CD4-positive, alpha-beta T cell treated with Interleukin-15 for 4 hours (primary cell): ENCODE measurements at places on chromosomes 1 and 21.

- no peak for DNase-seq
Observed at GRCh38 chr1:204001166-204001901, 71.6 kb upstream of the SOX13 start.

DNA sequence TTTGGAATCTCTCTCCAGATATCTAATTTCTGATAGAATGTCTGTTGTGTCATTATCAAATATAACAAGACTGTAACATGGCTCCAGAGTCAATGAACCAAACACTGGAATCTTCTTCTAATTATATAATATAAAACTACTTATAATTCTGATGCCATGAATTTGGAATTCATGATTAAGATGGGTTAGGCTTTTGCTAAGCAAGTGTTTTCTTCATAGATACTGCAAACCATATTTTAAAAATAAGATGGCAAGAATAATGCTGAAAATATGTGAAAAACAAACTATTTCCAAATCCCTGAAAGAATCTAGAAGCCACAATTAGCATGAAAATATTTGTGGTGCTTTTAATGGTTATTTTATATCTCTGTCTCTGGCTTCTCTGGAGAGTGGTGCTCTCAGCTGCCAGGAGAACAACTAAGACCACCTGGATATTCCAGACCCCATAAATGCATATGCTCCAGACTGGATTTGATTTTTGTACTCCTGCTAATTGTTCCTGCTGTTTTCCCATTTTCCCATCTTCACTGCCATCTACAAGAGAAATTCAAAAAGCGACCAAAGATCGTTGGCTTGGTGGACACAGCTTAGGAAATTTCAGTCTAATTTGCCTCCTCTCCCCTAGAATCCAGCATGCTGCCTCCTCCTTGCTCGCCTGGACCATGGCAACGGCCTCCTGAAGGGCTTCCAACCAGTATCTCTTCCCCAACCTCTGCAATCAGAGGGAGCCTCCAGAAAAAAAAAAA lies 418.9 kb downstream of the SETD4 start:
- DNase-seq: no peak

DNA sequence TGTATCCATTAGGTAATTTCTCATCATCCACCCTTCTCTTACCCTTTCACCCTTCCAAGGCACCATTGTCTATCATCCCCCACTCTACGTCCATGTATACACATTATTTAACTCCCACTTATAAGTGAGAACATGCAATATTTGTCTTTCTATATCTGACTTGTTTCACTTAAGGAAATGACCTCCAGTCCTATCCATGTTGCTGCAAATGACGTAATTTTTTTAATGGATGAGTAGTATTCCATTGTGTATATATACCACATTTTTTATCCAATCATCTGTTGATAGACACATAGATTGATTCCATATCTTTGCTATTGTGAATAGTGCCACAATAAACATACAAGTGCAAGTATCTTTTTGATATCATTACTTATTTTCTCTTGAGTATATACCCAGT lies 322.9 kb upstream of the CXADR start:
- DNase-seq: no peak

DNA sequence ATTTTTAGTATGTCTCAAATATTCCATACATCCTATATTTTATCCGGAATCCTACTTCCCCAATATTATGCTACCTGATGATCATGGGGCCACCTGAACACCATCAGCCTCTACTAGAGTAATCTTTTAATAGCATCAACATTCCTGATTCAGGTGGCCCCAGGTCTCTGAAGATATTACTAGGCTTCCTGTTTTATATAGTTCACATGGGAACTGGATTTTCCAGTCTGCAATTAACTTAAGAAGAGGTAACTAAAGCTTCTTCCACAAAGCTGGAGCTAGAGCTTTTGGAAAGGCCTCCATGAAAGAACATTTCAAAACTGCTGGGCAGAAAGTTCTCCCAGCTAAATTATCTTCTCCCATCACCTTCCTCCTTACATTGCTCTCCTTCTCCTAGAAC lies 72.3 kb upstream of the ADAM30 start:
- DNase-seq: no peak

DNA sequence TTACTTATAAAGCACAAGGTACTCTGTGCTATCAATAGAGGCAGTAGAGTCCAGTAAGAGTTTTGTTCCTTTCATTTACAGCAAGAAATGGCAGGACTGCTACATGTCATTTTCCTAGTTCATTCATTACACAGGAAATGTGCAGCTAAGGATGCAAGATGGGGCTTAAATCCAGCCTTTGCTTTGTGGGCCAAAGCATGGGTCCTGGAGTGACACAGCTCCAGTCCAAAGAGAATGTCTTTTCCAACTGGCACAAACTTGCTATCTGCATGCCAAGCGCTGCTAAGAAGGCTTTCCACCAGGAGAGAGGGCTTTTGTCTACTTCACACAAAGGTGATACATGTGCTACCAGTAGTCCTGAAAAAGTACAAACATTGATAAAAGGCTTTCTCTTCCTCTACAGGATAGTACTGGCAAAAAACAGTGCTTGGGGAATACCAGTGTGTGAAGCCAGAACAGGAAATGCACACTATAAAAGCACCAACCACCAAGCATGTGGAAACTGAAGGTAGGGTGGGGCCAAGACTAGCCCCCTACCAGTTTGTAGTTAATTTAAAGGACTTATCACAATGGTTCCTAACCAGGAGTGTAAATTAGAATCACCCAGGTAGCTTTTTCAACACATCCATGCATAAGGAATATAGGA lies 68.7 kb downstream of the ARID4B start:
- DNase-seq: no peak

- peak; percentile 50 for DNase-seq
Observed at GRCh38 chr1:244603498-244603897, 49.4 kb upstream of the DESI2 start.

- DNase-seq: no peak
Observed at GRCh38 chr1:68047659-68048026, 2.8 kb downstream of the DIRAS3 start.

GRCh38 chr1:208048904-208049303 lies 138.0 kb upstream of the CD34 start:
- no peak for DNase-seq

GRCh38 chr1:7552402-7552801 lies 218.7 kb upstream of the VAMP3 start:
- no peak for DNase-seq

DNA sequence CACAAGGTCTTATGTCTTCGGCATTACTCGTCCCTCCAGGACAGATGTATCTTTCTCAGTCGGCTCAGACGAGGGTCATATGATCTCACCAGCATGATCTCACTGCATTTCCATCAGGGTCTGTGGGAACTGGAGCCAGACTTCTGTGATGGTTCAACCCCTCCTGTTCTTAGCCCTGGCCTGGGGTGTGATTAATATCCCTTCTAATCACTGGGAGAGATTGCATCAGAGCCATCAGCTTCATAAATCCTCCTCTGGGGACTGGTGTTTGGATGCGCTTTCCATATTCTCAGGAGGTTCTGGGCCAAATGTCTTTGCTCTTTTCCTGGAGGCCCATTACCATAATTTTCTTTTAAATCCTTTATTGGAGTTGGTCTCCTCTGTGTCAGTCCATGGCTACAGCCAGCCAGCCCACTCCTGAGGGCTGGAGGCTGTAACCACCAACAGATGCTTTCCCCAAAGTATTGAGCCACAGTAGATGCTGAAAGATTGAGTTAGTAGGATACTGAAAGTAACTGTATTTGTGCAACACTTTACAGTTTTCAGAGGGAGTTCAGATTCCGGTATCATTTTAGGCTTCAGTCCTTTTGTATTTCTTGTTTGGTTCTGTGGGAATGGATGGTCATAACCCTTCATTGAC lies 20.0 kb downstream of the CACNA1E start:
- DNase-seq: no peak

DNA sequence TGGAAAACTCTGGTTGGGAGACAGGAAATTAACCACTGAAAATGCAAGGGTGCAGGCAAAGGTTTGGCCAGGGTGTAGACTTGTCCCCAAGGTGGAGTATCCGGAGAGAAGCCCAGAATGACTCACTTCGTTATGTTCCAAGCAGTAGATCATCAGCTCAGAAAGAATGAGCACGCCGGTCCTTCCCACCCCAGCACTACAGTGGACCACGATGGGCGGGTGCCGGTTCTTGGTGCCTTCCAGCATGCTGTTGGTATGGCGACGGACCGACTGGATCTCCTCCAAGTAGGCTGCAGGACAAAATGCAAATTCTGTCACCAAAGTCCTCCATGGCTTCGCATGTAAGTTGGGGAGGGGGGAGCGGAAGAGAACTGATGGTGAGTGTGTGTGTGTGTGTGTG lies 83.4 kb downstream of the SMYD2 start:
- DNase-seq: no peak

- DNase-seq: no peak
Observed at GRCh38 chr1:232709386-232709785, 79.5 kb upstream of the SIPA1L2 start.

DNA sequence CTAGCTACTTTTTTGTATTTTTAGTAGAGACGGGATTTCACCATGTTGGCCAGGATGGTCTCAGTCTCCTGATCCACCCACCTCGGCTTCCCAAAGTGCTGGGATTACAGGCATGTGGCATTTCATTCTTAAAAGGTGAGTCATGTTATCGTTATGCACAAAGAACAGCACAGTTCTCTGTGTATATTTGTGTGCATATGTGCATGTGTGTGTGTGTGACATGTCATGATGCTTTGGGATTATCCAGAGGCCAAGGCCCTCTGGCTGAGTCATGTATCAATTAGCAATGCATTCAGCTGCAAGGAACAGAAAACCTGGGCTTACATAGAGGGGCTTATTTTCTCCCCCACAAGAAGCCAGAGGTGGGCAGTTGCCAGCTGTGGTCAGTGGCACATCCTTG lies 301.7 kb upstream of the KAZN start:
- no peak for DNase-seq

DNA sequence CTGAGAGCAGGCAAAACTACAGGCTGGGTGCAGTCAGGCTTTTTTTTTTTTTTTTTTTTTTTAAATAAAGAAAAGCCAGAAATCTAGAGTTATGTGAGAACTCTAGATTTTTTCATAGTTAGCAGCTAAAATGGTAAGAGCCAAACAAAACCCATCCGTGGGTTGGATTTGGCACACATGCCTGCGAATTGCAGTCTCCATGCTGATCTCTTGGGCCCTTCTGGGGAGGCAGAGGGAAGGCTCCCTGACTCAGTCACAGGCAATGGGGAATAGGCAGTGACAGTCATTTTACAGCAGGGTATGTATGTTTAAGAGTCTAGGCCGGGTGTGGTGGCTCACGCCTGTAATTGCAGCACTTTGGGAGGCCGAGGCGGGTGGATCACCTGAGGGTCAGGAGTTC lies 2.6 kb downstream of the TXLNA start:
- DNase-seq: no peak

- DNase-seq: no peak
Observed at GRCh38 chr1:153866045-153866850, 56.5 kb downstream of the GATAD2B start.

- no peak for DNase-seq
Observed at GRCh38 chr1:224882264-224882663, 47.2 kb upstream of the DNAH14 start.

GRCh38 chr1:230858918-230859729 lies 9.2 kb downstream of the C1orf198 start:
- DNase-seq: no peak

DNA sequence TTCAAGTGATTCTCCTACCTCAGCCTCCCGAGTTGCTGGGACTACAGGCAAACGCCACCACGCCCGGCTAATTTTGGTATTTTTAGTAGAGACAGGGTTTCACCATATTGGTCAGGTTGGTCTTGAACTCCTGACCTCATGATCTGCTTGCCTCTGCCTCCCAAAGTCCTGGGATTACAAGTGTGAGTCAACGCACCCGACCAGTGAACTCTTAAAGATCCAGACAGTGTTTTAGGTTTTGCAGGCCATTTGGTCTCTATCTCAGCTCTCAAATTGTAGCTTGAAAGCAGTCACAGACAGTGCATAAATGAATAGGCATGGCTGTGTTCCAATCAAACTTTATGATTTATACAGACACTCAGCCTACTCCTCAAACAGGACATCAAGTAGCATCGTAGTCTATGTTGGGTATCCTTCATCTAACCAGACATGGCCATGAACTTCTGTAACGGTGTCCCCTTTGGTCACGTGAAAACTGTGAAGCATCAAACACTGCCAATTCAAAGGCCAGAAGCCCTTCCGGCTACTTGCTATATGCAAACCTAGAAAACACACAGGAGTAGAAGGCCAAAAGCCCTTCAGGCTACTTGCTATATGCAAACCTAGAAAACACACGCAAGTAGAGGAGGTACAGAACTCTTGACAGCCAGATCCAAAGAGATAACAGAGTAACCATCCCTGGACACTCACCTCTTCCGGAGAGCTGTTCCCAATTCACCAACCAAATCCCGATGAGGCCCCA lies 3.1 kb downstream of the FUCA1 start:
- no peak for DNase-seq

GRCh38 chr21:46017695-46018094 lies 36.1 kb downstream of the COL6A1 start:
- DNase-seq: no peak

DNA sequence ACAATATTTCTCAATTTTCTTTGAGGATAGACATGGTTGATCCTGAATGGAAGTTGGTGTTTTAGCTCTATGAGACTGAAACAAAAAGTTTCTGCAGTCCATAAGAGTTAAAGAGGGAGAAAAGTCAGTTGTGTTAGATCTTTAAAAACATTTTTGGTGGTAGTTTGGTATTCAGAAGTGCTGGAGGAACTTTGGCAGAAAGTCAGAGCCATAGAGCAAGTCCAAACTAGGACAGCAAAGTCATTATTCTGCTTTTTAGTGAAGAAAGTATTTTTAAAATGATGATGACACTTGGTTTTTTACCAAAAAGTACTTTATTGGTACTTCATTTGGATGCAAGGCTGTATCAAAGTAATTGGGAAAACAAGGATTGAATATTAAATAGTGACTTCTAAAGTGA lies 41.8 kb downstream of the FNBP1L start:
- no peak for DNase-seq

DNA sequence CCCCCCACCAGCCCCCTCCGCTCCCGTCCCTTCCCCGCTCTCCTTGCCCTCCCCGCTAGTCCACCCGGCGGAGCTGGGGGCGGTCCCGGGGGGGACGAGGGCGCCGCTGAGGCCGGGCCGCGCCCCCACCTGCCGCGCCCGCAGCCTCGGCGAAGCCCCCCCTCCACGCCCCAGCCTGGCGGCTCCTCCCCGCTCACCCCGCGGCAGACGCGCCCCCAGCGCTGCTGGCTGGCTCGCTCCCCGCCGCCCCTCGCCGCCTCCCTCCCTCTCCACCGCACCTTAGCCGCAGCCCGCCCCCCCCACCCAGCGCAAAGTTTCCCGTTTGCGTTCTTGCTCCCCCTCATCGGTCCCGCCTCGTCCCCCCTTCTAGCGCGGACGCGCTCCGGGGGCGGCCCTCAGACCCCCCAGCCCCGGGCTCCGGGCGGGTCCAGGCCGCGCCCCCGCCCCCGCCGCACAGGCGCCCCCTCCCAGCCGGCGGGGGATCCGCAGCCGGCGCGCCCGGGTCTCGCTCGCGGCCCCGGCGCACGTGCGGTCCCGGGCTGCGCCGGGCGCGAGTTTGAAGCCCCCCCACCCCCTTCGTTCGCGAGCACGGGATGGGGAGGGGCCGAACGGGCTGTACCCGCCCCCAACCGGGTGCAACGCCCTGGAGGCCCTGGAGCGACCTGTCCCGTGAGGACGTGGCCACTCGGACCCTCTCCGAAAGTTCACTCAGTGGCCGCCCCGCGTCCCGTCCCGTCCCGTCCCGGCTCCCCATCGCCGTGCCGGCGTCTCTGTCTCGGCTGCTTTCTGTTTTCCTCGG lies 623 bp downstream of the PTPRF start:
- no peak for DNase-seq
